ENCODE measurements at places on chromosomes 6 and 20. TPM values are rescaled to one million over a fixed set of nuclear protein-coding genes. Genes with fewer than 3 reads are reported as not detected.

DNA sequence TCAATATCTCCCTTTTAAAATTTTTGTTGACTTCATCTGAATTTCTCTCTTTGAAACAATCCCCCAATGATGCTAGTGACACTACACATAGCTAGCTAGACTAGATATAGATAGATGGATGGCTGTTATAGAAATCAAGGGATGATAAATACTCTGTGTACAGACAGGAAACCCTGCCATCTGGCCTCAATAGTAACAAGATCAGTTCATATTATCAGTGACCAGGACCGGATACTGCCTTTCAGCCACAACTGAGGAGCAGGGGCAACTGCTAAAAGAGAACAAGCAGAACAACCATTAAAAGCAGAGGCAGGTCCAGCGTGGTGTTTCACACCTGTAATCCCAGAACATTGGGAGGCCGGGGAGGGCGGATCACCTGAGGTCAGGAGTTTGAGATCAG is 118.3 kb upstream of the FAM184A start:
- DNase-seq: no peak

DNA sequence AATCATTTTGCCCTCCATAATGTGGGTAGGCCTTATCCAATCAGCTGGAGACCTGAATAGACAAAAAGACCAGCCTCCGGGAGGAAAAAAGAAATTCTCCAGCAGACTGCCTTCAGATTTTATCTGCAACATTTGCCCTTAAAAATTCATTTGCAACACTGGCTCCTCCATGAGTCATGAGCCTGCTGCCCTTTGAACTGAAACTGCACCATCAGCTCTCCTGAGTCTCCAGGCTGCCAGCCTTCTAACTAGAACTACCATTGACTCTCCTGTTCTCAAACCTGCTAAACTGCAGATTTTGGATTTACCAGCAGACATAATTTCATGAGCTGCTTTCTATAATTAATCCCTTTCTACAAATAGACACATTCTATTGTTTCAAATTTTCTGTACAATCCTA is 223.9 kb upstream of the THEMIS start:
- DNase-seq: no peak

GRCh38 chr6:44674226-44675155 is 287.0 kb downstream of the CDC5L start:
- DNase-seq: no peak

The MDFI gene
- total RNA-seq: not detected

The RCAN2 gene
- total RNA-seq: 0.22 TPM

The SLC26A8 gene
- not detected for total RNA-seq

The ZNF133 gene
- total RNA-seq: 18.1 TPM

Measured in A172 (cell line).